ENCODE measurements at places on chromosomes 3 and 15. TPM values are rescaled to one million over a fixed set of nuclear protein-coding genes. Genes with fewer than 3 reads are reported as not detected.

PDCD10 gene
- total RNA-seq: 84.8 TPM

RARB gene
- total RNA-seq: 17.4 TPM

WNT5A gene
- total RNA-seq: 1.2 TPM

SUSD5 gene
- total RNA-seq: 2.1 TPM

GRCh38 chr3:141259821-141260629 is 28.4 kb downstream of the PXYLP1 start:
- H3K4me3 ChIP-seq: no peak overlapping the region
- no peaks in the 10 kb centered on the region for H3K4me1 ChIP-seq
- peak overlapping the region; percentile 44 for H3K27ac ChIP-seq
- DNase-seq: peak; percentile 31
- no peaks in the 10 kb centered on the region for H3K27me3 ChIP-seq
- H3K36me3 ChIP-seq: peaks cover 26% of the 10 kb centered on the region

DNA sequence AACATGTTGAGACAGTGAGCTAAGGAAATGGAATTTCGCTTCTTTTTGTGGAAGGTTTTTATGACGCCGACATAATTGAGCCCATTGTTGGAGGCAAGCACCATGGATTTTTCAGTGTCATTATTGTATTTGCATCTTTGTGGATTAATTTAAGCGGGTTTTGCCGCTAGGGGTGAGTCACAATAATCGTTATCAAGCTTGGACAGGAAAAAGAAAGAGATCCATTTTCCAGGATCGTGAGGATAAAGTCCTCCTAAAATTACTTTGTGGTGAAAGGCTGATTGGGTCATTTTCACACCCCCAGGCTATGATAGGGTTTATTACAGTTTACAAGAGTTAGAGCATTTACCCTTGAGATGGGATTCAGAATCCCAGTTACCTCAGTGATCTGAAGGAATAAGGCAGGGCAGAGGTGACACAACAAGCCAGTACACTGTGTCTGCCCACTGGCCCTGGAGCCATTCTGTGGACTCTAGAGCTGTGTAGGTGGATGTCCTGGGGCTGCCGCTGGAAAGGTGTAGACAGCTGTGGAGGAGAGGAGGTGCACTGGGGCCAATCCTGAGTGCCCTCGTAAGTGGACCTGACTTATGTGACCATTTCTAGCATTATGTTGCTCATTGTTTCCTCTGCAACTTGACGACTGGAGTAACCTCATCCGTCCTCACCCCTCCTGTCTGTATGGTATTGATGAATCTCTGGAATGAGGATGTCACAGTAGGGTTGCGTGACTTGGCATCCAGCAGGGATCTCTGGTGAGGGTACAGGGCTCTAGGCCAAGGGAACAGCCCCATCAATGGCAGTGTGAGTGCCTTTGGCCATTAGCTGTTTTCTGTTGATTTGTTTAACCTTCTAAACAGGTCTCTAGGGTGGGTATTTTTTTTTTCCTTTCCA is 370.1 kb downstream of the LRTM1 start:
- no peaks in the 10 kb centered on the region for H3K36me3 ChIP-seq
- H3K4me3 ChIP-seq: no peak overlapping the region
- H3K27me3 ChIP-seq: no peaks in the 10 kb centered on the region
- no peaks in the 10 kb centered on the region for H3K4me1 ChIP-seq
- no peak for DNase-seq
- no peak overlapping the region for H3K27ac ChIP-seq

DNA sequence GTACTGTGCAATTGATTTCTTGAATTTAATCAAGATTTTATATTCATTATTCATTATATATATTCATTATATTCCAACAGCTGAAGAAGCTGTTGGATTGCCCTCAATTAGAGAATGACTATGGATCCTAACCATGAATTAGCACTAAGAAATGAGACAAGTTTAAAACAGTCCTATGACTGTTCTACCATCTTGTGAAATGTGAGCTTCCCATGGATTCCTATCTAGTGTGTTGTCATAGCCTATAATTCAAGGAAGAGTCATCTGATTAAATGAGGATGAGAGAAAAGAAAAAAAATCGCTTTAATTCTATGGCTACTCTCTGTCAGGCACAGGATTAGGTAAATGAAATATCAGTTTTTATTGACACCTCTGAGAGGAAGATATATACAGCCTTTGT is 696.6 kb upstream of the NAALADL2 start:
- H3K27me3 ChIP-seq: no peaks in the 10 kb centered on the region
- H3K4me1 ChIP-seq: peaks cover 6% of the 10 kb centered on the region
- no peaks in the 10 kb centered on the region for H3K36me3 ChIP-seq
- no peak overlapping the region for H3K27ac ChIP-seq

DNA sequence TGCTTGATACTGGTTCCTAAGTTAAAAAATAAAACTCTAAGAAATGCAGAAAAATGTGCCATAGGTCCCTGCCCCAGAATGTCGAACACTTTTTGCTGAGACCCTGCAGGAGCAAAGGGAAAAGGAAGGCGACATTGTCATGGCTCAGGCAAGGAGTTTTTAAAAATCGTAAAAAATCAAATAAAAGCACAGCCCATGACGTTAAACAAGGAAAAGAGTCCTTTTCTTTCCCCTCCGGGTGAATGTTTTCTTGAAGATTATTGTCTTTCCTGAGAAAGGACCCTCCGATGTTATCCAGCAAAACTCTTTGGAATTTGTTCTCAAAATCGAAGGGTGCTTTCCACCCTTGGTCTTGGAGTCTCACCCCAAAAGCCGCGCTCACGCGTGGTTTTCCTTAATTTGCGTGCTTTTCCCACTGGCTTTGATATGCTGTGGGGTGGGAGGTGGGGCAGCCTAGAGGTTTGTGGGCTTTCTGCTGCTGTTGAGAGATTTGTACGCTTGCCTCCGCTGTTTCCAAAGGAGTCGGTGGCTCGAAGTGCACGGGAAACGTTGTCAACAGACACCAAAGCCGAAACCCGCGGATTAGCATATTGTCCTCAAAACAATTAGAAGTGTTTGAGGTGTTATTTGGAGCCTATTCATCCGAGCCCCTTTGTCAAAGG is 2.9 kb downstream of the SOX14 start:
- peaks cover 28% of the 10 kb centered on the region for H3K4me1 ChIP-seq
- no peaks in the 10 kb centered on the region for H3K36me3 ChIP-seq
- H3K27me3 ChIP-seq: peaks cover 100% of the 10 kb centered on the region

- no peak overlapping the region for H3K27ac ChIP-seq
- no peak overlapping the region for H3K4me3 ChIP-seq
- no peaks in the 10 kb centered on the region for H3K27me3 ChIP-seq
- H3K4me1 ChIP-seq: no peaks in the 10 kb centered on the region
- no peak for DNase-seq
Measured at GRCh38 chr3:114194750-114195149, 15.9 kb upstream of the DRD3 start.

- peaks cover 3% of the 10 kb centered on the region for H3K4me1 ChIP-seq
- H3K27me3 ChIP-seq: no peaks in the 10 kb centered on the region
- no peak overlapping the region for H3K4me3 ChIP-seq
- no peak overlapping the region for H3K27ac ChIP-seq
- H3K36me3 ChIP-seq: no peaks in the 10 kb centered on the region
Measured at GRCh38 chr15:69017978-69018377, 3.5 kb downstream of the NOX5 start.

DNA sequence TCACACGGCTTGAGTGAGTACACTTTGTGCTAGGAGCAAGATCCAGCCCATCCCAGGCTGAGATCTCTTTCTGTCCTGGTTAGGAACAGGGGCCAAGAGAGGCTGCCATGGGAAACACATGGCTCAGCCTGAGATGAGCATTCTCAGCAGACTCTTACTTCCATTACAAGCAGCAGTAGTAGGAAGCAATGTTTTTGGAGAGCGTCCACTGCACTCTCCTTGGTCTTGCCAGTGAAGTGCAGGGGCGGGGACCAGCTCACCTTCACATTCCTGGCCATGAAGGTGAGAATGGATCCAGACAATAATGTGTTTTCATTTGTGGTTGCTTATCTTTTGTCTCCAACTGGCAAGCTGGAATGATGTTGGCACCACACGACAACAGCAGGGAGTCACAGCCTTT is 24.7 kb downstream of the ZNF80 start:
- H3K36me3 ChIP-seq: no peaks in the 10 kb centered on the region
- H3K27ac ChIP-seq: no peak overlapping the region
- DNase-seq: peak; percentile 56
- no peaks in the 10 kb centered on the region for H3K27me3 ChIP-seq
- no peak overlapping the region for H3K4me3 ChIP-seq

GRCh38 chr3:108137460-108137814 is 46.6 kb upstream of the CD47 start:
- DNase-seq: no peak
- H3K27me3 ChIP-seq: no peaks in the 10 kb centered on the region
- H3K36me3 ChIP-seq: no peaks in the 10 kb centered on the region
- no peak overlapping the region for H3K27ac ChIP-seq
- H3K4me3 ChIP-seq: no peak overlapping the region
- H3K4me1 ChIP-seq: no peaks in the 10 kb centered on the region

Data from endodermal cell (in vitro differentiated cells).